ENCODE measurements at places on chromosomes 3 and 15.

DNA sequence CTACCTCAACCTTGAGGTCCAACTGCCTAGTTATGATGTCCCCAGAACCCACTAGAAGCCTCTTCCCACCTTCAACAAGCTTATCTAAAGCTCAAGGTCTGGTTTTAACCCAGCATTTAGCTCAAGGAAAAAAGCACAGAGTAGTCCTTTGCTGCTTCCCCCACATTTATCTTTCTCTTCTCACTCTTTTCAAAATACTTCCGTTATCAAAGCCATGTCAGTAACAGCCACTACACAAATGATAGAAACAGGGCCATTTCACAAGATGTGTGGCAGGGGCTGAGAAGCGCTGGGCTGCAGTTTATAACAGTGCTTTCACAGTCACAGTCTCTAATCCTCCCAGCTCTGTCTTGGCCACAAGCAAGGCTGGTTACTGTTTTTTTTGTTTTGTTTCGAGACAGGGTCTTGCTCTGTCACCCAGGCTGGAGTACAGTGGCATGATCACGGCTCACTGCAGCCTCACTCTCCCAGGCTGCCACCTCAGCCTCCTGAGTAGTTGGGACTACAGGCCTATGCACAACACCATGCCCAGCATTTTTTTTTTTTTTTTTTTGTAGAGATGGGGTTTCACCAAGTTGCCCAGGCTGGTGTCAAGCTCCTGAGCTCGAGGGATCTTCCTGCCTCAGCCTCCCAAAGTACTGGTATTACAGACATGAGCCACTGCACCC, 218.8 kb downstream of the OSBPL10 start:
- no peak for DNase-seq

GRCh38 chr3:133124511-133124910, 86.3 kb downstream of the TMEM108 start:
- no peak for DNase-seq

DNA sequence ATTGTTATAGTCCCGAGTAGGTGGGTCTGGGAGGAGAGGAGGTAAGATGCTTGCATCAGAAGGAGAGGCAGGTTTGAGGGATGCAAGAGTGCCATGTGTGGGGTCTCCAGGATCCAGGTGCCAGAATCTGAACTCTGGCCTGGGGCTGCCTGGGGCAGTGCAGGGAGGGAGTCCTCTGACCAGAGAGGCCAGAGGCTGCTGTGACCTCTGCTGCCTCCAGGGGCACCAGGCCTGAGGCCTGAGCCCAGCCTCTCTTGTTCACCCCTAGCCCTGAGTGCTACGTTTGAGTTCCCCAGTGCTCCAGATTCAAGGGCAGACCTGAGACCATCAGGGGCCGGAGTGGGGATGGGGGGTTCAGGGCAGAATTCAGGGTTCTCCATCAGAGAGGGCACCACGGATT, 7.4 kb downstream of the SLC38A3 start:
- no peak for DNase-seq

DNA sequence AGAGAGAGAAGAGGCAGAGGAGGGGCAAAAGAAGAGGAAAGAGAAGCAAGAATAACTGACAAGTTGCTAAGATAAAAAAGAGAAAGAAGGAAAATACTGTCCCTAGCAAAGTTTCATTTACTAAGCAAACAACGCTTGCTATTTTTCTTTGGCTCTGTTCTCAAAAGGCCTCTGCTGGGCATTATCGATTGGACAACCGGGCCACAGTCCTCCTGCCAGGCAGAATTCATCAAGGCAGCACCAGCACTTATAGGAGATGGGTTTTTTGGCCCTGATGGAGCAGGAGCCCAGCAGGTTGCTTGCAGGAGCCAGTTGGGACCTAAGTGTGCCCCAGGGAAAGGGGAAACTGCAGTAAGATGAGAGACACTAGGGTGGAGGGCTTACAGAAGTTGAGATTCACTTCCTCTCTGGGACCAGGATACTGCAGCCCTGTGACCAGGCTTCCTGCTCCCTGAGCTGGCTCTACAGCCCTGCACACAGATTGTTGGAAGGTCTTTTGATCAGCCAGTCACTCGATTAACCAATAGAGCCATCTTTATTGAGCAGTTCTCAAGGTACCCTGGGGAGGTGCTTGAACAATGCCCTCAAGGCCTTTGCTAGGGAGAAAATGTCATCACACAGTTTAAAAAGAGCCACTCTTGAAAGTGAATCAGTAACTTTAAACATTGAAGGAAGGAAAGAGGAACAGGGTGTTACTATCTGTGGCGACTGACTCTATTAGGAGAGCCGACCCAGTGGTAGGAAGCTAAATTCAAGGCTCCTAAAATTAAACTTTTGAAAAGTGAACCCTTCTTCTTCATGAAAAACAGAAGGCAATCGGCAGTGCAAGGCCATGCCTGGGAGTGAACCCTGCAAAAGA, 28.8 kb upstream of the GLCE start:
- DNase-seq: no peak

DNA sequence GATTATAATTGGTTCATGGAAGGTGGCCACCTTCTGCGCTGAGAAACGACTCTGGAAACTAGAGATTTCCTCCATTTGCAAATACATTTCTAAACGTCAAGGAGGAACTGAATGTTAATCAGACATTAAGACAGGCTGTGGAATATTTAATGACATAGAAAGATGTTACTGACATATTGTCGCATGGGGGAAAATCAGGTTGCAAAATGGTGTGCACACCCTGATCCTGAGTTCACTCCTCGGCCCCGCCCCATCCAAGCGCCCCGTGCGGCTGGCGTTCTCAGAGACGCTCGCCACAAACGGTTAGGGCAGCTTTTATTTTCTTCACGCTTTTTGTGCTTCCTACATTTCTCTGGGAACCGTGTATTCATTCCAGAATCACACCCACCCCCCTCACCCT, 10.7 kb downstream of the H1-8 start:
- no peak for DNase-seq

DNA sequence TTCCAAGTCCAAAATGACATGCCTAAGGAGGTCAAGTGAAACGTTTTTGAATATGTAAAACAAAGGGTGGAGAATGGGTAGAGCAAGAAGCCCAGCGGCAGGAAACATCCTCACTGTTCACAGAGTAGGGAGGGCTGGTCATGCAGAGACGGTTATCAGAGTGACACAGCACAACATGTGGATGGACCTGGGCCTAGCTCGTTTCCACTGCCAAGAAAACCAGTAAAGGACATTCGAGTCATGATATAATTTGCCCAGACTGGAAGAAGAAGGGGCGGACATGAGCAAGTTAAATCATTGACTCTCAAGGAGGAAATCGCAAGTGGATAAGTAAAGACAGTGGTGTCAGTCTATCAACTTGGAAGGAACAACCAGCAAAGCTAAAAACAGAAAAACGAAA, 89.3 kb downstream of the LRIG1 start:
- no peak for DNase-seq

DNA sequence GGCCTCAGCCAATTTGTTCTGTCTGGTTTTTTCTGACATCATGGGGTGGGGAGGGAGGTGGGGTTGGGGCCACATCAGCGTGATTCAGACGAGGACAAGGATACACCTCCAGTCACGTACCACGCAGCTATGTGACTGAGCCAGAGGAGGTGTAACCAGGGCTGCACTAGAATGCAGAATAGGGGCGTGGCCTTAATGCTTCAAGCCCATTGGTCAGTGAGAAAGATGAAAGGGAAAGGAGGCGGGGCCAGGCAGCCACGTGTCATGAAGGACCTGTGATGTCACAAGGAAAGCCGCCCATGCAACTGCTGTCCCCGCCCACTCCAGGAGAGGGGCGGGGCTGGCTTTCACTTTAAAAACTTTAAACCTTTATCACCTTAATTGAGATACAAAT, at the start of gene GOLGA6L2:
Gene GOLGA6L2 (minus strand): TSS at position 137 of the 394 bp plus-strand sequence. CDS start 62 bp downstream, at position 75.
- DNase-seq: no peak

DNA sequence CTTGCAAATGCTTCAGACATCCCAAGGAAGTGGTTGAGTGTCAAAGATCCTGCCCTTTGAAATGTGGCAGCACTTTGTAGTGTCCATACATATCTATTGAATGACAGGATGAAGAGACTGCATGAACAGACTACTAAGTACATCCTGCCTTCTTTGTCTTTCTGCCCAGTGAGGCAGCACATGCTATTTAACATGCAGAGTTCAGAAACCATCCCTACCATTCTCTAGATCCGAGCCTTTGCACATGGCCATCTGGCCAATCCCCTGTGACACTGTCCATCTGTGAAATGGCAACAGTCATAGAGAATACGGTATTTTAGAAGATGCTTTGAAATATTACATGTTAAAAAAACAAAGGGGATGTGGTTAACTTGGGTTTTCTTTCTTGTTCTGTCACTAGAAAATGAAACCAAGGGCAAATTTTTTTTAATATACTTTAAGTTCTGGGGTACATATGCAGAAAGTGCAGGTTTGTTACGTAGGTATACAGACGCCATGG, 519.6 kb downstream of the NTRK3 start:
- DNase-seq: no peak

DNA sequence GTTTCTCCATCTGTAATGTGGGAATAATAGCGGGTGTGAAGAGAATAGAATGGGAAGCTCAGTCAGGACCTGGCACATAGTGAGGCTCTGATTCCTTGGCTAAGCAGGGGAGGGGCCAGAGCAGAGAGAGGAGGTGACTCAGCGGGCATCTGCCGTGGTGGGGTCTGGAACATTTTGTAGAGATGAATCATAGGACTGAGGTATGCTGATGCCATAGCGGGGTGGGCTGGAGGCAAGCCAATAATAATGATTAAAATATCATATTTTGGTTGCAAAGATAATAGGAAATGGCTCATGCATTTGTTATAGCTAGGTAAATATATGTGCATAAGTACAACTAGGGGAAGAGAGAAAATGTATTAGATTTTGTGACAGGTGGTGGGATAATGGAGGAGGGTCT, 11.2 kb downstream of the TGM4 start:
- DNase-seq: no peak

DNA sequence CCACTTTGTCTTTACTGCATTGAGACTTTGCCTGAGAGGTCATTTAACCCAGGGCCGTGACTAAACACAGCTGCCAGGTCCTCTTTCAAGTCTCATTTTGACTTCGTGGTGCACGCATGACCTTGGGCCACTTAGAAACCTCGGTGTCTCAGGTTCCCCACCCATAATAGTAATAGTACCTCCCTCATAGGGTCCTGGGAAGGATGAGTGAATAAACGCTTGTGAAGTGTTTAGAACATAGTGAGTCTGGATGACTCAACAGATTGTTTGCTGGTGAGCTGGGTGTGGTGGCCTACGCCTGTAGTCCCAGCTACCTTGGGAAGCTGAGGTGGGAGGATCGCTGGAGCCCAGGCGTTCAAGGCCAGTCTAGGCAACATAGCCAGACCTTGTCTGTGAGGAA, 56.3 kb downstream of the BDH1 start:
- DNase-seq: no peak

GRCh38 chr3:171811913-171812335, 1.6 kb upstream of the PLD1 start:
- DNase-seq: no peak

GRCh38 chr3:16239086-16239770, 25.5 kb downstream of the DPH3 start:
- DNase-seq: no peak

DNA sequence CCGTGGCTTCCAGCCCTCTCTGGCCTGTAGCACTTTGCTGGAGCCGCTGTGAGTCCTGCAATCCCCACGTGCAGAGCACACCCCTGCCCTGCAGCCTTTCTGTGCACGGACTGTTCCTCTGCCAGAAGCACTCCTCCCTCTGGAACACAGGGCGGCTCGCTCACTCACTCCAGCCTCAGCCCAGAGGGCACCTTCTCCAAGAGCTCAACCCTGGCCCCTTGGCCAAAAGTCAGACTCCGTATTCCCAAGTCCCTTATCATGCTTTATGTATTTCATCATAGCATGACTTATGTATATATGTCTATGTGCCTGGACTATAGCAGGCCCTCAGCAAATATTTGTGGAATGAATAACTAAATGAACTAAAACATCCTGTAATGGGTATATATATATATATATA, 63.2 kb downstream of the ASB7 start:
- no peak for DNase-seq

- DNase-seq: no peak
Measured at GRCh38 chr3:36201546-36201945, 178.8 kb upstream of the STAC start.

DNA sequence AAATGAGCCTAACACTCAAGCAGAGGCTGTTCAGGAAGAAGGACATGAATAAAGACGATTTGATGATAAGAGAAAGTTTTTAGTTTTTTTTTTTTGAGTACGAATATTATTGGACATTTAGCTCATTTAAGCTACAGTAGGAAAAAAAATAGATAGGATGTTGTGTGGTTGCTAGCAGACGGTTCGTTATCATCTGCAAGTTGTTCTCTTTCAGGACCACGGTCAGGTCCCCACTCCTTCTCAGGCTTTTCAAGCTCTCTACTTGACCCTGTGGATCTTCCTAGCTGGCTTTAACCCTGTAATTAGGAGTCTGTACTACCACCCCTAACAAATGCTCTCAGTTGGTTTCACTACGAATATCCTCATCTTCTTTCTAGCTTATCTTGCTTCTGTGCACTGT, 1.1 kb downstream of the KCNH8 start:
- DNase-seq: peak; percentile 7

DNA sequence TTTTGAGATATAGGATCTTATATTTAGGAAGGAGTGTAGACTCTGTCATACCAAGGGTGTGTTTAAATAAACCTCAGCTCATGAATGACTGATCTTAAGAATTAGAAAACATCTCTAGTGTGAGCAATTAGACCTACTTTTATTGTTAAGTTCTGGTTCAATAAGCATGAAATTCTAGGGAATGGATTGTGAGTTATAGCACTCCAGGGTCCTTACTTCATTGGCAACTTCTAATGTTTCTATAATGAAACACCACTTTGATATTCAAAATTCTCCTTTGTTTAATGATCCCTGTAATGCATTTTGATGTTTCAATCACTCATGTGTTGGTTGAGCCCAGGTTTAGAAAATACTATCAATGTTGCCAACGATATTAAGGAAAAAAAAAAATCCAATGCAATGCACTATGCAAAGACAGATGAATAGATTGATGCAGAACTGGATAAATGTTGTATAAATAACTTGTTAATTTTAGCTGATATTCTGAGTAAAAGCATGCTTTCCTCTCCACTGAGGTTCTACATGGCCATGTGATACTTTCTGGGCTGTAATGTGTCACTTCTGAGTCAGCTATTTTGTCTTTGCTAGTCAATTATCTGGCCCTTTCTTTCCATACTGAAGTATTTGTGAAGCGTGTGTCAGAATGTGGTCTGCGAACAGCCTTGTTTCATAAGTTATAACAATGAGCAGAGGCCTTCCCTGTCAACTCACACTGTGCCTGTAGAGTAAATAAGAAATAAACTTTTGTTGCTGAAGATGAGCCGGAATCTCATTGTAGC, 1035.9 kb downstream of the PLOD2 start:
- DNase-seq: no peak

DNA sequence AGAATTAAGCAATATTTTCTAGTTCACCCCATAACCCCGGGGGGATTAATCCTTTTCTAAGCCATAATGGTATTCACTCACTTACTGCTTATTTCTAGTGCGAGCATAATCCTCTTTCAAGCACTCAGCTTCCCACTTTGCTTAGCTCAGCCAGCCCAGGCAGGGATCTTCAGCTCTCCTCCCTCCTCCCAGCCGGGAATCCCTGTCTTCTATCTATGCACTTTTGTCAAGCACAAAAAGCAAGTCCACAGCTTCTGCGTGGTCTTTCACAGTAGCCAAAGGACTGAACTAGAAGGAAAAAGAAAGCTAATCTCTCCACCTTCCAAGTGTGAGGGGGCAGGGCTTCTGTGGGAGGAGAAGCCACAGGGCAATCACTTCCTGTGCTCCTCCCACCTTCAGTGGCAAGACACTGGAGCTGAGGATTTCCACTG, 62.8 kb downstream of the PEX5L start:
- no peak for DNase-seq
